ENCODE measurements at places on chromosomes 16 and 17. TPM values are rescaled to one million over a fixed set of nuclear protein-coding genes. Genes with fewer than 3 reads are reported as not detected.

The VTN gene
- total RNA-seq: under 0.01 TPM

The KRTAP9-4 gene
- total RNA-seq: not detected

The BICDL2 gene
- not detected for total RNA-seq

The LITAFD gene
- total RNA-seq: not detected

The BCAS3 gene
- total RNA-seq: 89.5 TPM

The TMEM220 gene
- 0.98 TPM for total RNA-seq

The NECAB2 gene
- total RNA-seq: not detected

The CDR2L gene
- 47.9 TPM for total RNA-seq

The RAB11FIP4 gene
- 17.3 TPM for total RNA-seq

The UBALD1 gene
- total RNA-seq: 19.6 TPM

The GALK1 gene
- 77.0 TPM for total RNA-seq

The UTS2R gene
- total RNA-seq: not detected

The NDRG4 gene
- total RNA-seq: 12.6 TPM

The PPP1R27 gene
- not detected for total RNA-seq

The C16orf54 gene
- not detected for total RNA-seq

The ARL17A gene
- total RNA-seq: 9.9 TPM

The TBC1D28 gene
- total RNA-seq: not detected

The DNAH9 gene
- total RNA-seq: not detected

The CIBAR2 gene
- total RNA-seq: not detected

The TMEM235 gene
- total RNA-seq: not detected

The ATP2C2 gene
- total RNA-seq: not detected

The VAT1L gene
- total RNA-seq: not detected

The ZMYND15 gene
- not detected for total RNA-seq

The PHLPP2 gene
- total RNA-seq: 5.6 TPM

The SLC38A8 gene
- not detected for total RNA-seq

The CMTM2 gene
- total RNA-seq: not detected

The RASL10B gene
- total RNA-seq: 0.39 TPM

The HOXB8 gene
- not detected for total RNA-seq

The TEDC2 gene
- 8.7 TPM for total RNA-seq

The ZNF75A gene
- total RNA-seq: 35.8 TPM

The CLEC18A gene
- total RNA-seq: 0.39 TPM
